Islet precursor cell (in vitro differentiated cells): ENCODE measurements at places on chromosomes 13 and 19.

GRCh38 chr19:18504886-18505610, 16.8 kb downstream of the ELL start:
- no peak for DNase-seq

DNA sequence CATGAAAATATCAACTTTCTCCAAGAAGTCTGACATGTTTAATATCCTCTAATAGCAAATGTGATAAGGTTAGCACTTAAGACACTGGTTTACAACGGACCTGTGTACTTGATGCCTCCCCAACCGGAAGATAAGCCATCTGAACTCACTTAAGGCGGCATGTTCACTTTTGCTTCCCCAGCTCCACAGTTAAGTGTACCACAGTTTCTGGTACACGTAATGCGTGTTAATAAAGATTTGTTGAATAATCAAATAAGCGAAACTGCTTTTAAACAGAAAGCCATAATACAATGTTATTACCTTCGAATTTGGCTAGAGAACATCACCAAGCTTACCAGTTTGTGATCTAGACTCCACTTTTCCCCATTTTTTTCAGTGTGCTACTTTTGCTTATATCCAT, 1.4 kb upstream of the PAN3 start:
- DNase-seq, result no peak

DNA sequence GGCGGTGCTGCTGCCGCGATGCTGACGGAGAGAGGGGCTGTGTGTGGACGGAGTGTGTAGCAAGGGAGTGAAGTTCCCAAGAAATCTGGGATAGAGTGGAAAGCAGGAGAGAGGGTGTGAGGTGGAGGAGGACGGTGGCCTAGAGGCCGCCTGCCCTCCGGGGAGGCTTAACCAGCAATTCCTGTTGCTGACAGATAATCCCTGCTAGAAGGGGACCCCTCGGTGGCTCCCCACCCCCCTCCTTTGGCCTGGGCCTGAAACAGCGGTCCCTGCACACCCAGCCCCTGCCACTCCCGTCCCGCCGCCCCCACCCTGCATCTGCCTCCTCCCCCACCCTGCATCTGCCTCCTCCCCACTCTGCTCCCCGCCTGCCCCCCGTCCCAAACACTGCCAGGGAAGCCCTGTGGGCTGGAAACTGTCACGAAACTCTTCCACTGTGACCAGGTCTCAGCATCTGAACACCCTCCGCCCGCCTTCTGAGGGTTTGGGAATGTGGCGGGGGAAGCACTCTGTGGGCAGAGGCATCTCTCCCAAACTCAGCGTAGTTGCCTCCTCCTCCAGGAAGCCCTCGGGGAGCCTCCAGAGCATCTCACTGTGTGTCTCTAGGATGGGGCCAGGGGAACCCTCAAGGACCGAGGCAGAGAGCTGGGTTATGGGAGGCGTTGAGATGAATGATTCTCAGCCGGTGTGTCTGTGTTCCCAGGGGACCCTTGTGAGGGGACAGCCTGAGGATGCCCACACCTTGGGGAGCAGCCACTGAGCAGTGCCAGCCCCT, 17.1 kb upstream of the MATK start:
- no peak for DNase-seq

DNA sequence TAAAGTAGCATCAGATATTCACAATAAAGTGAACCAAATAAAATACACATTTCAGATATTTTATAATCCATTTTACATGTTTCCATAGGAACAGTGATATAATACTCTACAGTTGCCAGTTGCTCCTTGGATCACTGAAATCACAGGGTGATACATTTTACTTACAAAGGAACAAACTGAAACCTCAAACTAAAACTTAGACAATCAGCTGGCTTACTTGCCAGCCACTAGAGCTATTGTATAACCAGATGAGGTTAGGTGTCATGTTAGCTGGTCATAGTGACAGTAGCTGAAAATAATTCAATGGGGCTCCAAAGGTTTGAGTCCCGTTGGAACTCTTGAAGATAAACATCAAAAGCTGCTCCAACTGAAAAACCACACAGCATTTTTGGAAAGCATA, 274.6 kb downstream of the ITGBL1 start:
- DNase-seq, result no peak

GRCh38 chr19:34257559-34257924, 3.2 kb downstream of the GARRE1 start:
- no peak for DNase-seq

DNA sequence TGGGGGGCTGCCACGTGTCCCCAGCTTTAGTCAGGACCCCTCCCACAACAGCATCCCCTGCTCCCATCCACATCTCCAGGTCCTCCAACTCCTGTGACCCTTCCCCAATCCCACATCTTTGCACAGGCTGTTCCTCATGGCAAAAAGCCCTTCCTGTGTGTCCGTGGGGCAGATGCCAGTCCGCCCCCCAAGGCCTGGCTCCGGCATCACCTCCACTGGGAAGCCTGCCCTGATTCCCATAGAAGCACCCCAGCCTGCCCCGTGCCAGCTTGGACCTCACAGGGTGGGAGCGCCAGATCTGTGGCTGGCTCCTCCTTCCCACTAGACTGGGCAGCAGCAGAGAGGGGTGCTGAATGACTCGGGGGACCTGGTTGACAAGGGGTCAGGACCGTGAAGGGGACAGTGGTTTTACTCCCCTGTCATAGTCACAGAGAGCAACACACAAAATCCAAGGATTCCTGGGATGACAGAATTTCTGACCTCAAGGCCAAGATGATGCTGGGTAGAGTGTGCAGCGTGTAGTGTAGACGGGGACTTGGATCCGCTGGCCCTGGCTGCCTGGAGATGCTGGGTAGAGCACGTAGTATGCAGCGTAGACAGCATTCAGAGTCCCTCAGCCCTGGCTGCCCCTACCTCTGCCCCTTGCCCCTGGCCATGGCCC, 13.3 kb downstream of the KLF2 start:
- no peak for DNase-seq

DNA sequence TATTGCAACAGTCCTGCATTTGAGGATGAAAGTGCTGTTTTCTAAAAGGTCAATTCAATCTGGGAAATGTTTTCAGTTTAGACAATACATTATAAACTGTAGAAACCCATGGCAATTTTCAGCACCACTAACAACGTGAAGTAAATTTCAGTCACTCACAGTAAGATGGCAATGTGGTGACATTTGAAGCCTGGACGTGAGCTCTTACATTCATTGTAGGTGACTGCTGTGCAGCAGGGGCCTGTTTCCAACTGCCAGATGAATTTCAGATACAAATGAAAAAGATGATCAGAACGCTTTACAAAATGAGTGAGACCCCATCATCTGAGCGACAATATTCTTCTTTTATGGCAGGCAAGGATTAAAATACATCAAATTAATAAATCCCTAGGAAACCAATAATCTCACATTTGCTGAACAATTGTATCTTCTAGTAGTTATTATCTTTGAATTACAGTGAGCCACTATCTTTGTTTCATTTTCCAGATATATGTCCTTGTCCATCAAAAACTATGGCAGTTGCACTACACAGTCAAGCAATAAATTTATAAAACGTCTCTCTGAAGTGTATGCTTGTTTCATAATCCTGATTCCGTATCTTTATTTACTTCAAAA, 1816.8 kb downstream of the OLFM4 start:
- no peak for DNase-seq

GRCh38 chr19:16463341-16463990, 8.3 kb downstream of the EPS15L1 start:
- no peak for DNase-seq

DNA sequence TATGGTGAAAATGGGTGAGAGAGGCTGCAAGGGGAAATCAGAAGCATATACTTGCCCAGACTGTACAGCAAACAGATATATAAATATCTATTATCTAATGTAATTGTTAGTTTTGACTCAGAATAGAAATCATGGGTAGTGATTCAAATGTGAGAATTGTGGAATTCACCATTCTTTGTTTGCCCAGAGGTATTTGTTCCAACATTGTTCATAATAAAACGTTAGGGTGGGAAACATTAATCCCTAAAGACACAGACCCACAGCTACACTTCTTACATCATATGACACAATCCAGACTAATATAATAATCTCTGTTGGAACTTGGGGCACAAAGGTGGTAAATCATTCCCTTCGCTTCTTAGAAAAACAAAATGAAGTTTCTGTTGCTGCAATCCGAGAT, 646.5 kb upstream of the SLITRK6 start:
- no peak for DNase-seq
